BJ (cell line): ENCODE measurements at places on chromosomes 2 and 18. TPM values are rescaled to one million over a fixed set of nuclear protein-coding genes. Genes with fewer than 3 reads are reported as not detected.

DNA sequence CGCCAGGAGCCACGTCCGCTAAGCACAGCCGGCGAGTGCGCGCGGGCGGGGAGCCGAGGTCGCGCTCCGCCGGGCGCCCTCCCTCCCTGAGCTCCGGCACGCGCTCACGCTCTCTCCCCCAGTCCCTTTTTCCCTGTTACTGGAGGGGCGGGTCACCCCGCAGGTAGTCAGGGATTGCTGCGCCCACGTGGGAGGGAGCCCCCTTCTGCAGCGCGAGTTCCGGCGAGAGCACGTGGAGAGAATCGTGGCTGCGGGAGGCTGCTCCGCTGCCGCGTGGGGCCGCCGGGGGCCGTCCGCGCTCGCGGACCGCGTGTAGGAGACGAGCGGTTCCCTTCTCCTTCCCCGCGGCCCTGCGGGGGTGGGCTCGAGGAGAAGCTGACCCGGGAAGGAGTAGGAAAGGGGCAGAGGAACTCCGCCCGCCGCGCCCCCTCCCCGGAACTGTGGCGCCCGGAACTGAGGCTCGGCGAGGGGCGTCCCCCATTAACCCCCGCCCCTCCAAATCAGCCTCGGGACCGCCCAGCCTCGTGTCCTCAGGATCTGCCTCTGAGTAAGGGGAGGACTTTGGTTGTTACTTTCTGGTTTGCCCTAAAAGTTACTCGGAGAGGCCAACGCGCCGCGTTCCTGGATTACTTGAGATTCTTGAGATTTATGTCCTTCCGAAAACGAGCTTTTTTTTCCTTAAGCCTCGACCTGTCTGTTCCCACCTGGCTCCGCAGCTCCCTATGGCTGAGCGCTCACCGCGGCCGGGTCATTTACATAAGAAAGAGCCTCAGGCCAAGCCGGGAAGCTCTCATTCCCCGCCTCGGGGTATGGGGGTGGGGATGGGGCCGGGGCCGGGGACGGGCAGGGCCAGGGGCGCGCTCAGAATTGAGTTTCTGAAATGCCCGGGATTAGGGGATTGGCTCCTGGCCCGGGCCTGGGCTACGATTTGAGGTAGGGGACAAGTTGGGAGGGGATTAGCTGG, 1.1 kb downstream of the HK2 start:
- DNase-seq = no peak

DNA sequence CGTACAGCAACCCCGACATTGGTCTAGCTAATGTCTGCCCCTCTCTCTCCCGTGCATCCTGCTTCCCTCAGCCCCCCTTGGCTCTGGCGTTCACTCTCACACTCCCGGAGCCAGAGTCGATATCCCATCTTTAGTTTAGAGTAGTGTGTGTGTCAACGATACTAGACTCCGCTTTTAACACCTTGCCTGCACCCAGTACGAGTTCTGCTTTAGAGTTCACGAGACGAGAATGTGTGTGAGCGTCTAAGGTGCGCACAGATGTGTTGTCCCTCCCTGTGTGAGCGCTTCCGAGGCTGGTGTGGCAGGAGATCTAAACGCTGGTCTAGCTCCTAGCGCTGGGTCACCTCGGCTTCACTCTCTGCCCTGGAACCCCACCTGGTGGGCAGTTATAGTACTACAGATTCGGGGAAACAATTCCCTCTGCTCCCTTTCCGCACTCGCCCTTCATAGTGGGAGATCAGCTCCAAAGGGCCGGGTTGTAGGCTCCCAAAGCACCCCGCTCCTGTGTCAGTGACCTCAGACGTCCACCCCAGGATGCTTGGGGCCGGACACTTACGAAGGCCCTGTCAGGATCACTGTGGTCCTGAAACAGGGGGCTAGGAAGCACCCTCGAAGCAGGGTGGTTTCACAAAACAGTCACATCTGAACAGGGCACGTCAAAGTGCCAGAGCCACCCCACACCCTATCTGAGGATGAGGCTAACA, 2.6 kb upstream of the CYP26B1 start:
- DNase-seq = no peak

The IL36B gene
- not detected in 2 replicates for polyA plus RNA-seq

The CNTNAP5 gene
- polyA plus RNA-seq = not detected in 2 replicates
